Nucleus accumbens (tissue), 56 donors: ENCODE measurements at places on chromosomes 7 and 10.

DNA sequence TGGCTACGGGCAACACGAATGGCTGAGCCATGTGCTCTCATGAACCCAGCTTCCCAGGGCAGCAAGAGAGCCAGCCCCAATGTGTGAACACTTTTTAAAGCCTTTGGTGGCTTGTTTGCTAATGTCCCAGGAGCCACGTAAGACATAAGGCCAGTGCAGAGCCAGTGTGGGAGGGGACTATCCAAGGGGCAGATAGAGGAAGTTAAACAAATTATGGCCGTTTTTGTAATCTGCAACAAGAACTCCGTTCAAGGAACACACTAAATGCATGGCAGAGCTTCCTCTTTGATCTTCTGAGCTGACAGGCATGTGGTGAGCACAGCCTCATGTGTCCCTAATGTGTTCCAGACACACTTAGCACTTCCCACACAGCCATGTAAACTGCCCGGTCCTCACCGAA lies 133.3 kb downstream of the TEX36 start:
- DNase-seq: no peak

- no peak for DNase-seq
Measured at GRCh38 chr10:43082746-43083145, 5.9 kb downstream of the RET start.

GRCh38 chr10:77939561-77940001 lies 13.0 kb upstream of the DLG5 start:
- DNase-seq: no peak

DNA sequence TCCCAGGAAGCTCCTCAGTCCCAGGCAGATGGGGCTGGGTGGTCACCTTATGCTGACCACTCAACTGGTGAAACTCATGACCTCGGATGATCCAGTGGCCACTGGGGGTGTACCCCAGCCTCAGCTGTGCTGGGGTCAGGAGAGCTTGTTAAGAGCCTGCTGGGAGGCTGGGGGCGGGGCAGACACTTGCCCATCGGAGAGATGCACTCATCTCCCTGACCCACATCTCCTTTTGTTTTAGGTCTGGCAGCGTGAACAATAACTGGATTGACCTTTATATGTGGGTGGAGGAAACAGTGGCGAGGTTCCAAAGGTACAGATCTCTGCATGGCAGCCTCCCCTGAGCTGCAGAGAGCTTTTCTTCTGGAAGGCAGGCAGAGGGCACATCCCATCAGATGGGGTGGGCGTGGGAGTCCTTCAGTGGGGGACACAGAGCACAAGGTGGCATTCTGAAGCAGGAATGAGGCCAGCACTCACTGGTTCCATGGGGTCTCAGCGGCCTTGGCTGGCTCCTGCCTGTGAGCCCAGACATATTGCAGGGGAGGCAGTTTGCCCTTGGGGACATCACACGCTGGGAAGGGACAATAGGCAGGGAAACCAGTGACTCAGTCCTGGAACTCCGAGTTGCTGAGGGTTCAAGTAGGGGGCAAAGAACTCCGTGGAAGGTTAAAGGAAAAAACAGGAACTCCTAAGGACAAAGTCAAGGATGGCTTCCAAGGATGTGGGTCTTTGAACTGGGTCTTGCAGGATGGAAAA lies 5.2 kb downstream of the ANTXRL start:
- no peak for DNase-seq

GRCh38 chr10:121713486-121713885 lies 115.2 kb upstream of the FGFR2 start:
- no peak for DNase-seq

DNA sequence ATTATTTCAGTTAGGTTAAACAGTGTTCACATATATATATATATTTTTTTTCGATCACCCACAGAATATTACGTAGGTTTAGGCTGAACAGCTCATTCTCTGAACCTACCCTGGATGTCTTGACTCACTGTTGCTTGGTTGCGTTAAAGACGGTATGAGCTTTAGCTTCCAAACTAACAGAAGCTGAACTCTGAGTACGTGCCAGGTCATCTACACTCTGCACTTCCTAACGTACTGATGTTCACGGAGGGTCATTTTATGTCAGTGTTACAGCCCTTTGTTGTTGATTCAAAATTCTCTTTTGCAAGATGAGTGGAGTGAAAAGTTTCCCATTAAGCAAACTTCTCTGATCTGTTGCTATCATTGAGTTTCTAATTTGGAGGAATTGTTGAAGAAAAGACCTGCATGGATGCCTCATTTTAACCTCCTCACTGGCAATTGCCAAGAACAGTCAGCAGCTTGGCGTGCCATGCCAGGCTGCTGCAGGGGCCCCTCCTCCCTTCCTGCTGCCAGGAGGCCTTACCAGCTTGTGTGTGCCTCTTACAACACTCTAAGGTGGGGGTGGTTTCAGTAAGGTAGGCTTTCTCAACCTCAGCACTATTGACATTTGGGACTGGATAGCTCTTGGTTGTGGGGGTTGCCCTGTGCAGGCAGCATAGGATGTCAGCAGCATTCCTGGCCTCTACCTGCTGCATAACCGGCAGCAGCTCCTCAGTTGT lies 44.3 kb downstream of the INSYN2A start:
- no peak for DNase-seq

- DNase-seq: no peak
Measured at GRCh38 chr7:138435231-138435919, 24.7 kb upstream of the TRIM24 start.

GRCh38 chr10:71584461-71584860 lies 135.1 kb downstream of the C10orf105 start:
- no peak for DNase-seq

DNA sequence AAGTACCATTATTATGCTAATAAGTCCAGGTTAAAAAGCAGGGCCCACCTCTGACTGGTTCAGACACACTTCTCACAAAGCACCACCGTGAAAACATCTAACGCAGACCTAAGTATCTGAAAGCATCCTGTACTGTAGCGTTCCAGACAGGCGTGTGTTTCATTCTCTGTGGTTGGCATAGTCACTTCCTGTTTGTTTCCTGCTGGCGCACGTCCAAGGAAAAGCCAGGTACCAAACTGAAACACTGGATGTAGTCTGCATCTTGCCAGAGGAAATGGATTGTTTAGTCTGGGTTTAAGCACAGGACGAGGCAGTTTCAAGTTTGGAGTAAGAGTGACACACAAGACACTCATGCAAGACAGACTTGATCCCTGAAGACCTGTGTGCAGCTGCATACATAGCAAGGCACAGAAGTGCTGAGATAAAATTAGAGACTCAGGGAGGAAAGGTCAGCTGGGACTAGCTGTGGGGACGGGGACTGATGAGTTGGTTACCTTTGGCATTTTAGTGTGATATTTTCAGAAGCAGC lies 23.3 kb downstream of the BPGM start:
- DNase-seq: no peak

DNA sequence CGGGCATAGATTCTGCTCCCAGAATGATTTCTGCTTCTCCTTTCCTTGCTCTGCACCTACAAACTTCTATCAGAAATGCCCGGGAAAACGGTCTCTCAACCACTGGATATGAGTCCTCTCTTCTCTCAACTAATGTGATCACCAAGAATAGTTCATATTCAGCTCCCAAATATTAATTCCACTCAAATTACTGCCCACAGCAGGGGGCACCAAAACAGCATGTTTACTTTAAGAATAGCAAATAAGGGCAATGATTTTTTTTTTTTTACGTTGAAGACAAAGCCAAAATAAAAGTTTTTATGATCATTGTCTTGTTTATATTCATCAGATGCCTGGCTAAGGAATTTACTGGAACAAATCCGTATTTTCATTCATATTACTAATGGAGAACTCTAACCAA lies 94.9 kb upstream of the PRSS1 start:
- no peak for DNase-seq

DNA sequence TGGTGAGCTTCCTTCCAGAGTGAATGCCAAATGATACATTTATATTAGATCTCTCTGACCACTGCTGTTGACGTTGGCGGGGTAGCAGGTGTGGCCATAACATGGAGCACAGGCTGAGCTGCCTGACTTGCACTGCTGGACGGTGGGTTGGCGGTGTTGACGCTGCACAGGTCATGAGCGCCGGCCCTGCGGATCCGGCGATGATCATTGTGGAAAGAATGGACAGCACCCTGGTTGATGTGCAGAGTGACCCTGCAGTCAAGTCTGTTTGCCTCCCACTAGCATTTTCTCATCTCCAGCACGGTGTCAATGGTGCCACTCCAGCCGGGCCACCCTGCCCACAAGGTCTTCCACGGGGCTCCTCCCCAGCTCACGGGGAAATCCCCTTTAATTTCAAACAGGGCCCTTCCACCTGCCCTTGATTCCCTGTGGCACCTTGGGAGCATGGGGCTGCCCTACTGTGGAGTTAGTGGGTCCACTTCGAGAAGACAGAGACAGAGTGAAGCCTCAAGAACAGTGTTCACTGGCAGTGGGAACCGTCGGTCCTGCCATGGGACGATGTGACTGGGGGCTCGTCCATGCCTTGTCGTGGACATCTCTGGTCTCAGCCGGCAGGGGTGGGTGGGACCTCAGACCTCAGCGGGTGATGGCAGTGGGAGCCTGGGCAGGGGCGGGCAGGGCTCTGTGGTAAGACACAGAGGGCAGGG lies 613.5 kb downstream of the PTPRN2 start:
- no peak for DNase-seq

DNA sequence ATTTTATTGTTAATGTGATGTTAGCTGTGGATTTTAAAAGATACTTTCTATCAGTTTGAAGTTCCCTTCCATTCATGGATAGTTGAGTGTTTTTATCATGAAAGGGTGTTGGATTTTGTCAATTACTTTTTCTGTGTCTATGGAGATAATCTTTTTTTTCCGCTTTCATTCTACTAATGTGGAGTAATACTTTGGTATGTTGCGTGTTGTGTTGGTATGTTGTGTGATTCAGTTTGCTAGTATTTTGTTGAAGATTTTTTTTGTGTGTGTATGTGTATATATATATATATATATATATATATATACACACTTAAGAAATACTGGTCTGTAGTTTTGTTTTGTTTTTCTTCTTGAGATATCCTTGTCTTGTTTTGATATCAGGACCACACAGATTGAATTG lies 100.3 kb downstream of the CCSER2 start:
- DNase-seq: no peak
